ENCODE measurements at places on chromosomes 2 and 18.

GRCh38 chr2:144550911-144551310 is 31.0 kb upstream of the ZEB2 start:
- no peak for DNase-seq

GRCh38 chr18:49025767-49026500 is 75.2 kb upstream of the SMAD7 start:
- no peak for DNase-seq

GRCh38 chr18:811182-811891 is 705 bp downstream of the YES1 start:
- DNase-seq = peak; percentile 37

DNA sequence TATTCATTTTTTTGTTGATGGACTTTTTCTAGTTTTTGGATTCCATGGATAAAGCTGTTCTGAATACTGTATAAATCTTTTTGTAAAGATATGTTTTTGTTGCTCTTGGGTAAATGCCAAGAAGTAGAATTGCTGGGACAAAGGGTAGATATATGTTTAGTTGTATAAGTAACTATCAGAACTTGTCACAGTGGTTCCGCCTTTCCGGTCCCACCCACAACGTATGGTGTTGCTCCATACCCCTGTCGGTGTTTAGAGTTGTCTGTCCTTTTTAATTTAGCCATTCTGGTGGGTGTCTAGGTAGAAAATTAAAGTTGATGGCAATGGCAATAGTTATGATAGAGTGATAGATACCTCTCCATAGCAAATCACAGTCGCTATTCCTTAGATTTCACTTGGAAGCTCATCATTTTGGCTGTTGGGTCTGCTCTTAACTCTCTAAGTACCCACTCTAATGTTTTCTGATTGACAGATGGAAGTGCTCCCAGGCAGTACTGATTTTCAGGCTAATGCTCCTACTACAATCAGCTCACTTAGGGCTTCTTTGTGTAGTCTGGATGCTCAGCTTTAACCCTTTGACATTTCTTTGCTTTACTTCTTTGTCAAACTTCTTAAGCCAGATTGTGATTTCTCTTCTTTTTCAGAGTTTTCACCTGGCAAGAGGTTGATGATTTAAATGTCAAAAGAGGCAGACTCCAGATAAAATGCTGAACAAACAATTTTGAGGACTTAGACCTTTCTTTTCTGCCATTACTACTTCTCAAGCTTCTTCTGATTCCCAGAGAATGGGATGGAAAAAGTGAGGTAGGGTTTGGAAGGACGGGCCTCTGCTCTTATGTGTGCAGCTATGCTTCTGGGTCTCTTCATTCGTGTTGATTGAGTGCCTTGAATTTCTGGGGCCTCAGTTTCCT is 156.4 kb downstream of the AQP4 start:
- DNase-seq = no peak

DNA sequence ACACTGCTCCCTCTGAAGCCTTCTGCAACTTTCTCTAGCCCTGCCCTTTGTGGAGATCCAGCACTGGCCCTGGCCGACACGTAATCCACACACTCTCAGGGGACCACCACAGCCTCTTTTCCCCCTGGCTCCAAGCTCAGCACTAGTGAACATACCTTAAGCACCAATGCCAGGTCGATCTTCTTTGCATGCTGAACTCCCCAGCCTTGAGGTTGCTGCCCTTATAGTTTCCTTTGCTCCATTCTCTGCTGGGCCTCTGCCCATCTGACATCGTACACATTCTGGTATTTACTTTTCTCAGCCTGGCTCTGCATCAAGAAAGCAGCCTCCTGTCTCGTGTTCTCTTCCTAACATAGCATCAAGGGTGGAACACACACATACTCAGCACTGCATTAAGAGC is 361.5 kb downstream of the LPIN1 start:
- DNase-seq = peak; percentile 18

DNA sequence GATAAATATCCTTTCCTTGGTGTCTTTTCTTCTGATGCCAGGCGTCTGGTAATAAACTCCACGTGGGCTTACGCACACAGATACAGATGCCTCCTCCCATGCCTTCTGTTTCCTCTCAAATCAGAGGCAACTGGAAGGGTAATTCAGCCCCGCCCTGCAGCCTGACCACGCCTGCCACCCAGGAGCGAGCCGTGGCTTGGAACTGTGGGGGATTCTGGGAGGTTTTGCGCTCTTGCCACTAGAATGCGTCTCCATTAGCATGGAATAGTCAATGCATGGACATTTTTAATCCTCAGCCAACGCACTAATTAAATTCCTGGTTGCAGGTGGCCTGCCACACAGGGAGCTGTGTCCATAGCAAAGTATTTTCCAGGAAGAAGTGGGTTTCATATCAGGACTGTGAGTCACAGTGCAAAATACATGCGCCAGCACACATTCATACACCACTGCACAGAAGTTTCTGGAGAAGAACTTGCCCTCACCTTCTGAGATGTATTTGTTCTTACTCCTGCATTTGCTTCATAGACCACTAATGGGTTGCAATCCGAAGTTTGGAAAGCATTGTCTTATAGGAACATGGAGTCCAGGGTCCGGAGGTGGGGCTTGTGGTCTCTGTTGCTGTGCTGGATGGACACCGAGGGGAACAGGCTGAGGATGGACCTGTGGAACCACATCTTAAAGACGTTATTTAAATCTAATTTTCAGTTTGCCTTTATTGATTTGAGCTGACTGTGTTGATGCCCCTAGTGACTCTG is 151.4 kb downstream of the LDLRAD4 start:
- no peak for DNase-seq

- no peak for DNase-seq
These were observed 782.5 kb upstream of the HS6ST1 start for GRCh38 chr2:129101186-129101585.

DNA sequence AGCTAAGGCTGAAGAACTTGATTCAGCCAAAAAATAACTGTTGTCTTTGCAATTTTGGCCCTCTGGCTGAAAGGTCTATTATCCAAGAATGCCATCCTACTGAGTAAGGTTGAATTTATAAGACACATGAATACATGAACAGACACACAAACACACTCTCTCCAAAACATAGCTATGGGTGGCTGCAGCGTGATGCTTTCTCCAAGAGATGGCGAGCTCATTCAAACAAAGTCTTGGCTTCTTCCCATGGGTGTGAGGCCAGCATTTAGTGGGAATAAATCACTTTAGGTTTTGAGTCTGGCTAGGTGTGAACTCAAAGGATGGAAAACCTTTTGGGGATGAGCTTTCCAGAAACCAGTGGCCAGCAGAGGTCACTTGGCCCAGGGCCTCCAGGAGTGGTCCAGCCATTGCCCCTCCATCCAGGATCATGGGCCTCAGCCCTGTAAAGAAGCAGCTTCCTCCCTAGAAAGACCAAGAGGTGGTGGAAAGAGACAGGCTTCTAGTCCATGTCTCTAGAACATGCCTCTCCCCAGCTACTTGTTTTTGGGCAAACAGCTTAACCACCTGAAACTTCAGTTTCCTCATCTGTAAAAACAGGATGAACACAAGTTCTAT is 11.0 kb upstream of the OSR1 start:
- DNase-seq = peak; percentile 68

DNA sequence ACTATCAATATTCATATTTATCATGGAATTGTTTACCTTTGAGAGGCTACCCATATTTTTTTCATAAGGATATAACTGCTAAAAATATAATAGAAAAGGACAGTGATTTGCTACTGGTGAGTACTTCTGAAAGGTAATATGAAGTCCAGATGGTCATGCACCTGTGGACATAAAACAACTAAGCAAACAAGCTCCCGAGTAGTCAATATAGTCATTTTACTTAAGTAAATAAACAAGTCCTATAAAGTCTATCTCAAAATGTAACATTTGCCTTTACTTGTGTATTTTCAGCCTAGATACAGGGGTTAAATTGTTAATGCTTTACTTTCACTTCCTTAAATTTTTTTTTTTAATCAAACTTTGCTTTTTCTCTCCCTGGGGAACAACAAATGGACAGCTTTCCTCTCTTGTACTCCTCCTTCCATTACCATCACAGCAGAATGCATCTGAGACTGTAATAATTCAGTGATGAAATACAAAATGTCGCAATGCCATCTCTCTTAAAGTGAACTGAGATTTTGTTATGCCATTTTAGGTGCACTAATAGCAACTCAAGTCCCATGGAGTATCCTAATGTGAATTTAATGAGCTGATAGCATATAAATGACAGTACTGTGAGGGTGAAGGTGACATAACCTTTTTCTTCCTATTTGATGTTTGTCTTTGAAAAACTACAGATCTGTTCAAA is 1325.4 kb upstream of the ZEB2 start:
- DNase-seq = no peak

GRCh38 chr2:193539188-193539587 is 1344.5 kb upstream of the TMEFF2 start:
- no peak for DNase-seq

GRCh38 chr2:231413921-231414476 is 18.5 kb downstream of the B3GNT7 start:
- no peak for DNase-seq

DNA sequence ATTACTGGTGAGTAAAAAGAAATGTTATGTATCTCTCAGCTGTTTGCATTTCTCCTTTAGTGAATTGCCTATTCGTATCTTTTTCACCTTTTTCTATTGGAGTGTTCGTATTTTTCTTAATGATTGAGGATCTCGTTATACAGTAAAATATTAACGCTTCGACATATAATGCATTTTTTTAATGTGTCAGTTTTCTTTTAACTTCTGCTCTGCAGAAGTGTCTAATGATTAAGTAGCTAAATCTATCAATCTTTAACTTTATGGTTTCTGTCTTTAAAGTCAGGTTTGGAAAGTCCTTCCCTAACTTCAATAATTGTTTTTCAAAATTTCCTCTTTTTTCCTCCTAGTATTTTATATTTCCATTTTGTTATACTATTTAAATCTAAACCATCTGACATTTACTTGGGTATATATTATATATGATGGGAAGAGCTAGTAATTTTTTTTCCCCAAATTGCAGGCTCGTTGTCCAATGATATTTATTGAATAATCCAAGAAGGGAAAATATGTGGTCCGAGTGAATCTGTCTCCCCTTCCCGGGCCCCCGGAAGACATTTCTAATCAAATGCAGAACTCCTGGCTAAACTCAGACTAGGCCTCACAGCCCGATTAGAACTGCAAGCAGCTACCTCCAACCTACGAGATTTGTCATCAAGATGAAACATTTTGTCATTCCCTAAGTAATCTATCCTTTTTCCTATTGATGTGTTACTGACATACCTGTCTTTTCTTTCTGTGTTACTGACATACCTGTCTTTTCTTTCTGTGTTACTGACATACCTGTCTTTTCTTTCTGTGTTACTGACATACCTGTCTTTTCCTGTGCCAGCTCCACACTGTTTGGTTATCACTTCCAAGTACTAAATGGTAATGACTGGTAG is 17.2 kb downstream of the PCBP1 start:
- no peak for DNase-seq

DNA sequence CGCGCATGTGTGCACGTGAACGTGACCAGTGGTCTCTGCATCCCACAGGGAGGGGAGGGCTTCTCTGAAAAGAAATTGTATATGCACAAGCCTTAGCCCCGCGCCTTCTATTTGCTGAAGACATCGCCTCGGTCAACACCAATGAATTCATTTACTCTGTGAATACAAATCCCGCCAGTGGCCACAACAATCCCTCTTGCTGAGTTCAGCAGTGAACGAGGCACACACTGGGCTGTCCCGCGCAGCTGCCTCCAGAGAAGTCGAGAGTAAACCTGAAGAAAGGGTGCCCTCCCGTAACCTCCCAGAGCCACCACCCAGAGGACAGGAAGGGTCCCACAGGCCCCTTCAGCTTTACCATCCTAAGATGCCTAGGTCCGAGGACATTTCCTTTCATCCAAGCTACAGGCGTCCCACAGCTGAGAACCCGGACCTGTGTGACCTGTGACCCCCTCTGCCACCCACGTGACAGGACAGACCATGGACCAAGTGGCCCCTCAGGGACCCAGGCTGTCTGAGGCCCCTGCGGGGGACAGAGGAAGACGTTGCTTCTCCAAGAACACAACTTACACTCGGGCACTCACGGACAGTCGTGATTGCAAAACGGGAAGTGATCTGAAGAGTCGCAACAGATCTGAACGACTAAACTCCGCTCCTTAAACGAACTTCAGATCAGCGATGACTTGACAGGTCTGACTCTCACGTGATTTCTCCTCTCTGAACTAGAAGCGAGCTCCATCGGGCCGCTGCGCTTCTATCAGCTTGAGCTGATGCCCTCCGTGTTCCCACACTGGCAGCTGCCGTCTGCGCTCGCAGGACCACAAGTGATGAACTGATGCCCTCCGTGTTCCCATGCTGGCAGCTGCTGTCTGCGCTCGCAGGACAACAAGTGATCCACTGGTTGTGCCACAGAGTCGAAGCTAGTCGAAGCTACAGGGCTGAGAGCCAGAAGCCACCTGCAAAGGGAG is 92.7 kb downstream of the ZNF516 start:
- DNase-seq = no peak

DNA sequence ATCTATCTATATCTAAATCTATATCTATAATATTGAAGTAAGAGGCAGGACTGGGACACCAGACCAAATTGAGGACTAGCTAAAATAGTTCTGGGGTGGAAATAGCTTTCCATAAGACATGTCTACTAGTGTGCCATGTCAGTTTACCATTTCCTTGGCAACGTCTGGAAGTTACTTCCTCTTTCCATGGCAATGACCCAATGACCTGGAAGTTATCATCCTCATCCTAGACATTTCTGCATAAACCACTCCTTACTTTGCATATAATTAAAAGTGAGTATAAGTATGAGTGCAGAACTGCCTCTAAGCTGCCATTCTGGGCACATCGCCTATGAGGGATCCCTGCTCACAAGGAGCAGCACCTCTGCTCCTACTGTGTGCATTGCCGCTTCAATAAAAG is 734.0 kb upstream of the GCFC2 start:
- DNase-seq = no peak

- peak; percentile 63 for DNase-seq
These were observed 46.0 kb upstream of the CTIF start for GRCh38 chr18:48492880-48493279.

GRCh38 chr18:74733598-74733997 is 135.9 kb downstream of the ZNF407 start:
- DNase-seq = no peak

GRCh38 chr2:133146893-133147292 is 421.4 kb downstream of the NCKAP5 start:
- DNase-seq = peak; percentile 55

GRCh38 chr2:216298719-216299495 is 73.4 kb downstream of the MARCHF4 start:
- peak; percentile 81 for DNase-seq

GRCh38 chr18:34023471-34023870 is 201.2 kb downstream of the NOL4 start:
- DNase-seq = no peak

GRCh38 chr18:55522011-55522410 is 66.0 kb downstream of the TCF4 start:
- peak; percentile 46 for DNase-seq

DNA sequence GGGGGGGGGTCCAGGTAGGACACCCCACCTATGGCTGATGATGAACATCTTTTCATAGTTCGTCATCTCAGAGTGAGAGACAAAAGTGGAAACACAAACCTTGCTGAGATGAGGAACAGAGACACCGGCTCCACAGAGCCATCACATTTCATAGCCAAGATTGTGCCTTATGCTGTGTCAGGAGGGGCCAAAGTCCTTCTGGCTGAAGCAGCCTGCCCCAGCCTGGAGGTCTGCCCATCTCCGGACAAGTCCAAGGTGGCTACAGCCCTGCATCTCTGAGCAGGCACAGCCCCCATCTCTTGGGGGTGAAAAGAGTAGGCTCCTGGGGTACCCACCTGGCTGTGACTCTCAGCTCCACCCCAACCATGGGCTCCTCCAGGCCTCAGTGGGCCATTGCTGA is 70.3 kb downstream of the ZBTB7C start:
- no peak for DNase-seq

- no peak for DNase-seq
These were observed 70.3 kb upstream of the PELI1 start for GRCh38 chr2:64214281-64215115.

- DNase-seq = no peak
These were observed 211.4 kb upstream of the SALL3 start for GRCh38 chr18:78768221-78768620.

Measured in PC-3 (cell line).